ENCODE measurements at places on chromosomes 2 and 18.

DNA sequence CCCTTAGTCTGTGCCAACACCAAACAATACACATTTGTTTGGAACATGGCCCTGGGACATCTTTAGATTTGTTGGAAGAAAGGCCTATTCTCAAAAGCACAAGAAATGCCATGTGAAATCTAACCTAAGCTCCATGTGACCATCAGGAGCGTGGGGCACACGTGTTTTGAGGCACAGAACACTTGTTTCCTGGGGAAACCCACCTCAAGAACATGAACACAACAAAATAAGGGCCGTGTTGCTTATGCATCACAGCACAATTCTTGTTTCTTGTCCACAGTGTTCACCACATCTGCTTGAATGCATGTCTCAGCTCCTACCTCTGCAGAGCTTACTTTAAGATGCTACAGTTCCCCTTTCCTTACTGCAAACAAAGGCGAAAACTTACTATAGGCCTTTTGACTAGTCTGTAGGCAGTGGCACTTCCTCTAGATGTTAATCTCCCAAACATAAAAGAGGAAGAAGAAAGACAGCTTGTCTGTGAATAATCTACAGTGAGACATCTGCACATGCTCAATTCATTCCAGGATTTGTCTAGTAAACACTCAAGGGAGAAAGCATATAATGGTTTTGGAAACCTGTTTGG is 165.0 kb downstream of the ANKRD44 start:
- no peak for DNase-seq

GRCh38 chr2:7016148-7016547 is 98.9 kb downstream of the RNF144A start:
- no peak for DNase-seq

- DNase-seq = no peak
These were observed 2.9 kb downstream of the GPR45 start for GRCh38 chr2:105244451-105244850.

DNA sequence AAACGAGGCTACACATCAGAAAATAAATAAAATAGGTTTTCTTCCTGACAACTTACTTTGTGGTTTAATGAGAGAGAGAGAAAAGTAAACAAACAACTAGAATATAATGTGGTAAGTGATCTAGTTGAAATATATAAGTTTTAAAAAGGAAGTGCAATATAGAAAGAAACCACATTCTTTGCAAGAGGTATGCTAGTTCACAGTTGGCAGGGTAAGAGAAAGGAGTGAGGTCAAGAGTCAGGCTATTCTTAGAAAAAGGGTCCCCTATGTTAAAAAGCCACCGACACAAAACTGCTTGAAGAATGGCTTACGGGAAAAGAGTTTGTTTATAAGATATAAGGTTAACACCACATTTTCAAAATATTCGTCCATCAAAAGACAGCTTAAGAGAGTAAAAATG is 462.1 kb downstream of the ERBB4 start:
- no peak for DNase-seq

Data from central memory CD8-positive, alpha-beta T cell (primary cell).